HS-5 (cell line): ENCODE measurements at places on chromosomes 7 and 10.

- DNase-seq, result peak; percentile 34
These were observed 1.7 kb downstream of the NPTX2 start for GRCh38 chr7:98618786-98619185.

GRCh38 chr10:117431160-117431559 is 55.9 kb upstream of the PDZD8 start:
- DNase-seq, result no peak

DNA sequence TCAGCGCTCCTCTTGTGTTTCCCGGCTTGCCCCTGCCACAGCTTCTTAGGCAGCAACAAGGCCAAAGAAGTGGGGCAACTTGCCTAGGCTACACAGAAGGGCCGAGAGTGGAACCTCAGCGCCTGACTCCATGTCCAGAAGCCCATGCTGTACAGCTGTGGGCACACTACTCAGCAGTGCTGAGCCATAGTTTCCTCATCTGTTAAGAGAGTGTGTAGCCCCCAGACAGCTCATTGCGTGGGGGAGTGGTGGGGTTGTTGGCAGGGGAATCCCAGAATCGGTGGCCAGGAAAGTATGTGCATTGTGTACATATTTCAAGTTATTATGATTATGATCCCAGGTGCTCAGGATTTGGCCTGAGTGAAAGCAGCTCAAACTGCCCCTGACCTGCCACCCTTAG is 96.2 kb downstream of the CDH23 start:
- no peak for DNase-seq

DNA sequence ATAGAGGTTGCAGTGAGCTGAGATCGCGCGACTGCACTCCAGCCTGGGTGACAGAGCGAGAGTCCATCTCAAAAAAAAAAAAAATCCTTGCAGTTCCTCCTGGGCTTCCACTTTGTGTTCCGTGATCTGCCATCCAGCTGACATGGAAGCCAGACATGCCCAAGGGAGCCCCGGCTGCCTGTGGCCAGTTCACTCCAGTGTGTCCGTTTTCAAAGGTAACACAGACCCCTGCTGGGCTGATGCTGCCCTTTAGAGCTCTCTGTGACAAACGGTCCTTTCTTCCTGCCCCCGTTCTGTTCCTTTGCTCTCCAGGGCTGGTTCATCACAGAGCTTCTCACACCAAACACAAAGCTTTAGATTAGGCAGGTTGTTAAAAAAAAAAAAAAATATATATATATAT is 130.8 kb downstream of the CUL2 start:
- no peak for DNase-seq

- no peak for DNase-seq
These were observed 85.9 kb downstream of the LSMEM1 start for GRCh38 chr7:112566442-112567324.

GRCh38 chr10:72695496-72695895 is 3.6 kb downstream of the MCU start:
- DNase-seq, result no peak

GRCh38 chr7:150620061-150620460 is 12.1 kb downstream of the GIMAP6 start:
- DNase-seq, result peak; percentile 22

- no peak for DNase-seq
These were observed 12.6 kb upstream of the PPP2R2D start for GRCh38 chr10:131888186-131888604.

GRCh38 chr7:35975851-35976454 is 175.1 kb downstream of the SEPTIN7 start:
- DNase-seq, result peak; percentile 38

GRCh38 chr10:104220522-104220921 is 11.6 kb downstream of the CFAP43 start:
- DNase-seq, result no peak

GRCh38 chr10:35895331-35895730 is 253.2 kb upstream of the FZD8 start:
- no peak for DNase-seq

- DNase-seq, result no peak
These were observed 37.7 kb downstream of the RBAK start for GRCh38 chr7:5083311-5083711.

DNA sequence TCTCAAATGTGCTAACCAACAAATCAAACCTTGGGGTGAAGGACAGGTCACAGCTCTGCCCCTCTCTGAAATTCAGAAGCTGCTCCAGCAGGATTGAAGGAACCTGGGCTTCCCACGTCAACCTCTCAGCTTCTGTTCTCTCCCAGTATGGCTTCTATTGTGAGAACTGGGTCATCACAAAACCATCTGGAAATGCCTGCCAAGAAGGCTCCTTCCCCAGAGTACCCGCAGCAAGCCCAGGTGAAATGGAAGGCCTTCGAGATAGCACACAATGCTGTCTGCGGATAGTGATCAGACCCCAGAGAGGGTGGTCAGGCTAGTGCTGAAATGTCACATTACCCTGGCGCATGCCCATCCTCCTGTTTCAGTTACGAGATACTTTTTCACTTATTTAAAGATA is 16.4 kb upstream of the PROSER2 start:
- no peak for DNase-seq

DNA sequence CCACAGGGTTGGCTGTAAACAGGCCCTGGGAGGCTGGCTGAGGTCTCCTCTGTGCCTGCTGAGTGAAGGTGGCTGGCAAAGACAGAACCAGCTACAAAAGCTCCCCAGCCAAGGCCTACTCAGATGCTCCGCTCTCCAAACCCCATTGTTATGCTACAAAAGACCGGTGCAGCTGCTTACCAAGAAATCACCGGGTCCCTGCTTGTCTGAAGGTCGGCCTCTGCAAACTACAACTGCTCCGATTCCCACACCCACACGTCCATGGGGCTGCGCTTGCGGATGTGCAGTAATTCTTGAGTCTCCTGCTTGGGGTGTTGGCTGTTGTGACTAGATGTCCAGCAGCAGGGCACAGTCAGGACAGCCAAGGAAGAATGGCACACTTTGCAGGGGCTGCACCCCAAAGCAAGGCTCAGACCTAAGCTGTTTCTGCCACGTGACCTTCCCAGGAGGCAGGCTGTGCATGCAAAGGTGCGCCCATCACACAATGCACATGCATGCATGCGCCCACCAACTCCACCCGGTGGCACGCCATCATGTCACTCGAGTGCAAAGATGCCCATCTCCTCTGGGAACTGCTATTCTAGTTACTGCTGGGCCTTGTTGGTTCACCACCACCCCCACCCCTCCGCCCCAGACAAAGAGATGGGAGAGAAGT is 97.8 kb downstream of the OAT start:
- no peak for DNase-seq

DNA sequence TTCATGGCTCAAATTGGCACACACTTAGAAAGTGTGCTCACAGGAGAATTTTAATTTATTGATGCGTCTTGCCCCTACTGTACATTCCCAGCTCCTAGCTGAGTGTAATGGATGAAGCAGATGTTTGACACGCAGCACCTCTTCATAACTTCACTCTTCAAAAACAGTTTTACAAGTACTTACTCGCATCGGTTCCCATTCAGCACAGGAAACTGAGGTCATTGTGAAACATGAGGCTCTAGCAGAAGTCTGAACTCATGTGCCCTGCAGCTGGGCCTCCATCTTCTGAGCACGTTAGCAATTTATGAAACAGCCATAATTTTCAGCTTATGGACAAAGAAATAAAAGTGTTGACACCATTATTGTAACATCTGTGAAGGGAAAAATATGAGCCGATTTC is 558.9 kb upstream of the MGMT start:
- no peak for DNase-seq

GRCh38 chr7:1290026-1290678 is 57.5 kb downstream of the UNCX start:
- DNase-seq, result no peak

DNA sequence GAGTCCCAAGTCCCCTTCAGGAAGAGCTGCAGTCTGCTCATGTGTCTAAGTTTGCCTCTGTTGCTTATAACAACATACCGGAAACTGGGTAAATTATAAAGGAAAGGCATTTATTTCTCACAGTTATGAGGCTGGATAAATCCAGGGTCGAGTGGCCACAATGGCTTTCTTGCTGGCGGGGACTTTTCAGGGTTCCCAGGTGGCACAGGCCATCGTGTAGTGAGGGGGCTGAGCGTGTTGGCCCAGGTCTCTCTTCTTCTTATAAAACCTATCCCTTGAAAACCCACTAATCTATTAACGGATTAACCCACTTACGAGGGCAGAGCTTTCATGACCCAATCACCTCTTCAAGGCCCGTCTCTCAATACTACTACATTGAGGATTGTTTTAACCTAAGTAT is 8.7 kb downstream of the VIPR2 start:
- DNase-seq, result no peak

DNA sequence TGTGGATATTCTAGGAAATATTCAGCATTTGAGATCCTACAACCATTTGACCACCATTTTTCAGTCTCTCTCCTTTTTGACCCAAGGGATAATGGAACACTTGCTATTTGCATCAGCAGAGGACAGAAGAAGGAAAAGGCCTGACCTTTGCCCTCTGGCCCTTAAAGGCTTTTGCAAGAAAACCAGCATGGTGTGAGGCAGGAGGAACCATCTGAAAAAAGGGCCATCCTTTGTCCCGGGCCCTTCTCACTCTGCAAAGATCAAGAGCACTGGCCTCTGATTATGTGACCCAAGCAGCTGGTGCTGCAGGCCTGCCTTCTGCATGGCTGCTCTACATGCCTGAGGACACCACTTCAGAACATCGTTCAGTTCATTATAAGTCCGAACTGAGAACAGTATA is 133.3 kb upstream of the STK17A start:
- DNase-seq, result no peak

DNA sequence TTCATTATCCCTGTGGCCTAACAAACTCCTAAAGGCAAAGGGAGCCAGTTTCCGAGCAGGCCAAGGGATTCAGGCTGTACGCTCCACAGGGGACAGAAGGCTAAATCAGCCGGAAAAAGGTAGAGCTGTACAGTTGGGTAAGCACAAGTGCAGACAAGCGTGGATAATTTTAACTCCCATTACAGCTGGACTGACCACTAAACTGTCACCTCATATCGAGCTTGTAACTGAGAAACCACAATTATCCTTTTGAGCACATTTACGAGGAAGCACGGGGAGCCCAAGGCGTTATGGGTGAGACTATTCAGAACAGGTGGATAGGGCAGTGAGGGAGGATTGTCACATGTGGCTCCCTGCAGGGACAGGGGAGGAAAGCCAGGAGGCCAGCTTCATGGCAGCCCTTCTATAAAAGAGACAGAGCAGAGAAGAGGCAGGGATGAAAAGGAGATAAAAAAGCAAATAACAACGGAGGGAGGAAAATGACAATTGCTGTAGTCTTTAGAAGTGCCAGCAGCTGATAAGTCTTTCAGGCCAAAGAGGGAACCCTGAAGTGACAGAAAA is 288.0 kb downstream of the FGFR2 start:
- DNase-seq, result no peak

DNA sequence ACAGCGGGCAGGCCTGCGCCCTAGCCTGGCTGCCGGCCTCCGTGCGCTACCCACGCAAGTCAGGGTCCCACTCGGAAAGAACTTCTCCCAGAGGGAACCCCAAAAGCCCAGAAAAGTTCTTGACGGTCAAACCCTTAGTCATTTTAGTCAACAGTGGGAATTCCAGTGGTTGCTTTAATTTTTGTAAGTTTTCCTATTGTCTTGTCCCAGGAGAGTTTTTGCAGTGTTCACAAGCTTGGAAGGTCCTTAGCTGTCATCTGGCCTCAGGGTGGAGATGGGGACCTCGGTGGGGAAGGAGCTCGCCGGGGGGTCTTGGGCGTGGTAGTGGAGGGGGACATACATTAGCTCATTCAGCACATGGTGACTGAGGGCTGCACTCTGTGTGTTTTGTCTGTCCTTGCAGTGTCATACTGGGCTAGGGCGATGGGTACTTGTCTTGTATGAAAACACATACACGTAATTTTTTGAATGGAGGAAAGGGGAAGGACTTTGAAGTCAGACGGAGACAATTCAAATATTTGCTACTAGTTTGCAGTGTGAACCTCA is 736 bp downstream of the MINDY4 start:
- no peak for DNase-seq

- no peak for DNase-seq
These were observed 9.0 kb downstream of the MTURN start for GRCh38 chr7:30143748-30144251.

DNA sequence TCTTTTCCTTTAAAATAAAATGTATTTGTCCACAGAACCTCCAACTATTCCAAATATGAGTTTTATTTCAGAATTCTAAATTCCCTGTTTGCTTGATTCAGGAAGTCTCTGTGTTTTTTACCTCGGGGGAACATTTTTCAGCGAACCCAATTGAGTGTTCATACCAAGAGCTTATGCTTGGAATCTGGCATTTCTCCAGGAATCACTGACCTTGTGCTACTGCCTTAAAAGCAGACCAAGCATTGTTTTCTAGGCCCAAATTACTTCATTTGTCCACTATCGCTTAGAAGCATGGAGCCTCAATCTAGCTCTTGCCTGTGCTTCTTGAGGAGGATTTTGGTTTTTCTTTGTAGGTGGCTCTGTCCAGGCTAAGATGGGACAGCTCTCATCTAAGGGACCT is 59.4 kb downstream of the EBLN1 start:
- DNase-seq, result no peak

- peak; percentile 9 for DNase-seq
These were observed 185.9 kb downstream of the RAB11FIP2 start for GRCh38 chr10:117860823-117861222.

DNA sequence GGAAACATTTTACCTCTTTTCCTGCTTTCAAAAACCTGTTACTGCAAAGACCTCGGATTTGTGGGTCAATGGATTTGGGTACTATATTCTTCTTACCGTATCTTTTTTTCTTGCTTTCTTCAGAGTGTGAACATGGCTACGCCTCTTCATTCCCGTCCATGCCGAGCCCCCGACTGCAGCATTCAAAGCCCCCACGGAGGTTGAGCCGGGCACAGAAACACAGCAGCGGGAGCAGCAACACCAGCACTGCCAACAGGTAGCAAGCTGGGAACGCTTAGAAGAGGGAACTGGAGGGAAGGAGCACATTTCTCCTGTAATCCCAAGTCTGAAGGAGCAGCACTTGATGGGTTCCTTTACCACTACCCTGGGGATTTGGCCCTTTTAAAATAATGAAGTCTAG is 20.7 kb downstream of the MXI1 start:
- no peak for DNase-seq

- no peak for DNase-seq
These were observed 20.2 kb downstream of the CREB3L2 start for GRCh38 chr7:137981668-137982067.

DNA sequence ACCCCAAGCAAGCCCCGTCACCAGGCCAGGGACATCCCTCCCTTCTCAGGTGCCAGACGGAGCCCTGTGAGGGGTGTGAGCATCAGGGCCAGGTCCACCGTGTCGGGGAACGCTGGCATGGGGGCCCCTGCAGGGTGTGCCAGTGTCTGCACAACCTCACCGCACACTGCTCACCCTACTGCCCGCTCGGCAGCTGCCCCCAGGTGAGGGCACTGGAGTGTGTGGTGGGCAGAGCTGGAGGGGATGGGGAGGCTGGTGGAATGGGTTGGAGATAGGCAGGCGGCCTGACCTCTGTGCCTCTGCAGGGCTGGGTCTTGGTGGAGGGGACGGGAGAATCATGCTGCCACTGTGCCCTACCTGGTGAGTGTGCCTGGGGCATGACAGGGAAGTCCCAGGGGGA is 19.9 kb upstream of the ZNF467 start:
- no peak for DNase-seq

GRCh38 chr7:2405601-2406345 is 2.4 kb downstream of the CHST12 start:
- DNase-seq, result no peak
